ENCODE measurements at places on chromosomes 12 and 14. TPM values are rescaled to one million over a fixed set of nuclear protein-coding genes. Genes with fewer than 3 reads are reported as not detected.

COCH gene
- 0.82 TPM for total RNA-seq

ARG2 gene
- total RNA-seq: 4.3 TPM

ANP32D gene
- total RNA-seq: not detected

- DNase-seq: peak; percentile 81
Measured at GRCh38 chr14:35814371-35815005, 5.4 kb upstream of the RALGAPA1 start.

GRCh38 chr14:73234029-73234428, 3.3 kb upstream of the PAPLN start:
- DNase-seq: no peak

DNA sequence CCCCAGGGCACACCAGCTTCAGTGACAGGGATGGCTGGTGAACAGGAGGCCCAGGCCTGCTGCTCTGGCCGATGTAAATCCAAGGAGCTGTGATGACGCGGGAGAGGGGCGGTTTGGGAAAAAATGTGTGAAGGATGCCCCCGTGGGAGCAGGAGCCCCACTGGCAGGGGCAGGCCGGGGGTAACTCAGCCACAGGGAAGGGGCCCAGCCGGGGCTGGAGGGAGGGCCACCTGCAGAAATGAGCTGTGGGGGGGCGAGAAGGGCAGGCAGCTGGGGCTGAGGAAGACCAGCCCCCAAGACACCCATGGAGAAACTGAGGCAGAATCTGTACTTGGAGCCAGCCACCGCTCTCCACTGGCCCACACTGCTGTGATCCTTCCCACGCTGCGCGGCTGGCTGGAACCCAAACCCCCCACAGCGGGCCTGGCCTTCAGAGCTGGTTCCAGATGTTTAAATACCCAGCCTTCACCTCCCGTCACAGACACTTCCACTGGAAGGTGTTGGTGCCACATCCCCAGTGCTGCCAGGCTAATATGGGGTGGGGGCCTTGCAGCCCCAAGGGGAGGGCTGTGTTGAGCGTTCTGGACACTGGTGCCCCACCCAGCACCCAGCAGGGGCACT, 28.5 kb upstream of the ANKRD9 start:
- no peak for DNase-seq

DNA sequence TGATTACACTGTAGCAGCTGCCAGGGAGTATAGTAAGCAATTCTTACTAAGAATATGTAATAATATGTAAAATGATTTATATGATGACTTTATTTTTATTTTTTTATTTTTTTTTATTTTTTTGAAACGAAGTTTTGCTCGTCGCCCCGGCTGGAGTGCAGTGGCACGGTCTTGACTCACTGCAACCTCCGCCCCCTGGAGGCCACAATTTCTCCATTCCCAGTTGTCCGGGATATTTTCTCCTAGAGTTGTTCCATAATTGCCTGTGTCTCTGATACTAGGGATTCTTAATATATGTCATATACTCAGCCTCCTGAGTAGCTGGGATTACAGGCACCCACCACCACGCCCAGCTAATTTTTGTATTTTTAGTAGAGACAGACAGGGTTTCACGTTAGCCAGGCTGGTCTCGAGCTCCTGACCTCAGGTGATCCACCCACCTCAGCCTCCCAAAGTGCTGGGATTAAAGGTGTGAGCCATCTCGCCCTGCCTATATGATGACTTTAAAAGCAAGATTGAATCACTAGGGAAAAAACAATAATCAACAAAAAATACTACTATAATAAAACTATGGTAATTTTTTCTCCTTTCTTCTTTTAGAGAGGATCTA, 12.2 kb upstream of the ITPR2 start:
- DNase-seq: no peak

DNA sequence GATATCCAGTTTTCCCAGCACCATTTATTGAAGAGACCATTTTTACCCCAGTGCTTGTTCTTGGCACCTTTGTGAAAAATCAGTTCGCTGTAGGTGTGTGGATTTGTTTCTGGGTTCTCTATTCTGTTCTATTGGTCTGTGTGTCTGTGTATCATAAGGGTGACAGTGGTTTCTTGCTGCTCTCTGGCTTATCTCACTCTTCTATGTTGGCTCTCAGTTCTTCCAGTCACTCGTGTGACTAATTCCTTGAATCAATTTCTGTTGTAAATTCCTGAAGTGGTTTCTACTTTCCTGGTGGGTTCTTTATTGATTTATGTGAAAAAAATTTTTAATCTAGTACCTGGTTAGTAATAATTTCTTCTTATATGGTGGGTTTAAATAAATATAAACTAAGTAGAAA, 58.3 kb downstream of the OTOGL start:
- no peak for DNase-seq

All from activated T-cell treated with anti-CD3 and anti-CD28 coated beads, Interleukin-2, amount 50 U/mL, for 4 hours (primary cell).